ENCODE measurements at places on chromosomes 1 and 21. TPM values are rescaled to one million over a fixed set of nuclear protein-coding genes. Genes with fewer than 3 reads are reported as not detected.

DNA sequence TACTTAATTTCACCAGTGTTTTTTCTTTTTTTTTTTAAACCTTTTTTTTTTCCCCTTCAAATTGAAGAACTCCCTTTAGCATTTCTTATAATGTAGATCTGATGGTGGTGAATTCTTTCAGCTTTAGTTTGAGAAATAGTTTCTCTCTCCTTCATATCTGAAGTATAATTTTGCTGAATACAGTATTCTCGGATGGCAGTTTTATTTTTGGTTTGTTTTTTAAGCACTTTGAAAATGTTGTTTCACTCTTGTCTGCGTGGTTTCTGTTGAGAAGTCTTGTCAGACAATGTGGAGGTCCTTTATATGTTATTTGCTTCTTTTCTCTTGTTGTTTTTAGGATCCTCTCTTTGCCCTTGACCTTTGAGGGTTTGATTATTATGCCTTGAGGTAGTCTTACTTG is 135.1 kb downstream of the RPS6KC1 start:
- no peak overlapping the region for H3K27ac ChIP-seq
- peaks cover 12% of the 10 kb centered on the region for H3K36me3 ChIP-seq
- no peak overlapping the region for H3K4me3 ChIP-seq

GRCh38 chr1:151653397-151653796 is 41.5 kb downstream of the SNX27 start:
- H3K27me3 ChIP-seq, result no peaks in the 10 kb centered on the region
- peaks cover 4% of the 10 kb centered on the region for H3K4me1 ChIP-seq
- H3K36me3 ChIP-seq, result no peaks in the 10 kb centered on the region
- peak; percentile 70 for DNase-seq
- H3K4me3 ChIP-seq, result no peak overlapping the region
- no peak overlapping the region for H3K27ac ChIP-seq

DNA sequence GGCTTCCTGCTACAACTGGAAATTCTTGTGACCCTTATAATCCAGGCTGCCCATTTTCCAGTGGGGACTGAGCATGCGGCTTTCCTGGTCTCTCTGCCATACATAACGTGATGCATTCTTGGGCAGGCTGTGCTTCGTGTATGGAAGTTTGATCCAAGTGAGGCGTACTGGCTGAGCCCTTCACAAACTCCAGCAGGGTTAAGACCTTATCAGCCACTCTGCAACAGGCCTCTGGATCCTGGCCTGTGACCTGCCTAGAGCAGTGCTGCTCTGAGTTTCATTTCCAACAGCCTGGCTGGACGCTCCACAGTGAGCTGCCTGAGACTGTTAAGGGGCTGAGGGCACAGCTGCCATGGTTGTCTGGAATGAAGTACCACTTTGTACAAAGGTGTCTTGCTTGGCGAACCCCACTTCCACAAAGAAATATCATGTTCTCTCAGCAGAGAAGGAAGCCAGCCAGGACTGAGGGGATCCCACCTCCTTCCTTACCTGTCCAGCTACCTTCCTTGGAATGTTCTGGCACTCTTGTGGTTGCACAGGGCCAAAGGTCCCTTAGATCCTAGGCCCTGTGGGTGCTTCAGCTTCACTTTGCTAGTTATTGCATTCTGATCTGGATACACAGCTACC is 28.5 kb upstream of the XPR1 start:
- H3K27me3 ChIP-seq, result 0 out of 2 replicates have a peak, but pooled peaks cover 3% of the 10 kb centered on the region
- H3K4me3 ChIP-seq, result no peak overlapping the region
- no peak for DNase-seq
- H3K36me3 ChIP-seq, result no peaks in the 10 kb centered on the region
- H3K4me1 ChIP-seq, result no peaks in the 10 kb centered on the region
- H3K27ac ChIP-seq, result no peak overlapping the region

GRCh38 chr1:19606817-19607642 is 37.1 kb upstream of the NBL1 start:
- H3K4me1 ChIP-seq, result peaks cover 25% of the 10 kb centered on the region
- H3K27me3 ChIP-seq, result no peaks in the 10 kb centered on the region
- H3K27ac ChIP-seq, result 0 out of 2 replicates have a peak overlapping the region, but pooled peaks have one; percentile 1
- no peak overlapping the region for H3K4me3 ChIP-seq
- H3K36me3 ChIP-seq, result no peaks in the 10 kb centered on the region

ANGPTL3 gene
- not detected for total RNA-seq

DNA sequence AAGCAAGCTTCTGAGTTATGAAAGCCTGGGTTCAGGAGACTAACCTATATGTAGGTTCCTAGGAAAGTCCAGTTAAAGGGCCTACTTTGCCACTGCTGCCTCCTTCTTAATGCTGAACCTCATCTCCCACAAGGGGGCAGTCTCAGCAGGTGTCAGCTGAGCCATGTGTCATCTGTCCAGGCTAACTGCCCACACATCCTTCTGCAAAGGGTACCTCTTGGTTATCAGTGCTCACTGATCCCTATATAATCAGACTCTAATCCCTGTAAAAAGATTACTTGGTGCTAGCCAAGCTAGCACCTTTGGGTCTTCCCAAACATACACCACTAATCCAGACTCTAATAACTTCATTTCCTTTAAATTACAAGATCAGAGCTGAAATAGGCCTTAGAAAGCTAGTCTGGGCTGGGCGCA is 9.0 kb downstream of the PRDX1 start:
- no peaks in the 10 kb centered on the region for H3K4me1 ChIP-seq
- no peak overlapping the region for H3K27ac ChIP-seq
- DNase-seq, result peak; percentile 78
- no peak overlapping the region for H3K4me3 ChIP-seq
- H3K36me3 ChIP-seq, result peaks cover 72% of the 10 kb centered on the region

GRCh38 chr1:14568716-14569355 is 29.6 kb upstream of the KAZN start:
- H3K27ac ChIP-seq, result no peak overlapping the region
- H3K4me3 ChIP-seq, result no peak overlapping the region
- H3K4me1 ChIP-seq, result 0 out of 2 replicates have a peak, but pooled peaks cover 4% of the 10 kb centered on the region
- no peak for DNase-seq

DNA sequence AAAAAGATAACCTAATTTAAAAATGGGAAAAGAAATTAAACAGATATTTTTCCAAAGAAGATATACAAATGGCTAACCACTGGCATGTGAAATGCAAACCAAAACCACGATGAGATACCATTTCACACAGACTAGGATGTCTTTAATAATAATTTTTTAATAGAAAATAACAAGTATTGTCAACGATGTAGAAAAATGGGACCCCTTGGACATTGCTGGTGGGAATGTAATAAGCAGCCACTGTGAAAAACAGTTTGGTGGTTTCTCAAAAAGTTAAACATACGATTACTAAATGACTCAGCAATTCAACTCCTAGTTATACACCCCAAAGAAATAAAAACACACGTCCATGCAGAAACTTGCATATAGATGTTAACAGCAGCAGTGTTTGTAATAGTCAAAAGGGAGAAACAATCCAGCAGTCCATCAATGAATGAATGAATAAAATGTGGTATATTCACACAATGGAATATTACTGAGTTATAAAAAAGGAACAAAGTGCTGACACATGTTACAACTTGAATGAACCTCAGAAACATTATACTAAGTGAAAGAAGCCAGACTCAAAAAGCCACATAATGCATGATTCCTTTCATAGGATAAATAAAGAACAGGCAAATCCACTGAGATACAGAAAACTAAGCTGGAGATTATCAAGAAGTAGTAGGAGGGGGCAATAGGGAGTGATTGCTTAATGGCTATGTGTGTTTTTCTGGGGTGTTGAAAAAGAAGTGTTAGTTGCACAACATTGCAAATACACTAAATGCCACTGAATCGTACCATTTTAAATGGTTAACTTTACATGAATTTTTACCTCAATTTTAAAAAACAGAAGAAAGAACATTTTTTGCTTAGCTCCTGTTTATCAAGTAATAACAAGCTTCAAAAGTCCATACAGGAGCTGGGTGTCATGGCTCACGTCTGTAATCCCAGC is 4.1 kb downstream of the PPT1 start:
- H3K4me1 ChIP-seq, result no peaks in the 10 kb centered on the region
- H3K4me3 ChIP-seq, result no peak overlapping the region
- H3K27ac ChIP-seq, result no peak overlapping the region
- no peak for DNase-seq

Measured in GM23248 (cell line).